CD4-positive, CD25-positive, alpha-beta regulatory T cell (primary cell): ENCODE measurements at places on chromosomes 5 and 9.

GRCh38 chr5:115354246-115354645 is 57.8 kb upstream of the CCDC112 start:
- DNase-seq: no peak

DNA sequence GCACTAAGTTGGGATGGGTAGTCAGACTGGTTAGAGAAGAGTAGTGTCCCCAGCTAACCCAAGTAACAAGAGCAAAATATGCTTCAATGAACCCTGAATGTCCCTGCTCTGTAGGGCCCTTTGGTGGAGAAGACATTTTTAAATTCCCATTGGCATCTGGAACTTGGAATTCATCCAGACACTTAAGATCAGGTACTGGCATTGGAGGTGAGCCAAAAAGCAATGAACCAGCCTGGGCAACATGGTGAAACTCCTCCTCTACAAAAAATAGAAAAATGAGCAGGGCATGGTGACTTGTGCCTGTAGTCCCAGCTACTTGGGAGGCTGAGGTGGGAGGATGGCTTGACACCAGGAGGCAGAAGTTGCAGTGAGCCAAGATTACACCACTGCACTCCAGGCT is 58.9 kb upstream of the ZNF618 start:
- no peak for DNase-seq

GRCh38 chr5:74616236-74617146 is 24.0 kb downstream of the ENC1 start:
- no peak for DNase-seq

GRCh38 chr5:75192264-75192663 is 44.4 kb downstream of the ANKRD31 start:
- DNase-seq: no peak

DNA sequence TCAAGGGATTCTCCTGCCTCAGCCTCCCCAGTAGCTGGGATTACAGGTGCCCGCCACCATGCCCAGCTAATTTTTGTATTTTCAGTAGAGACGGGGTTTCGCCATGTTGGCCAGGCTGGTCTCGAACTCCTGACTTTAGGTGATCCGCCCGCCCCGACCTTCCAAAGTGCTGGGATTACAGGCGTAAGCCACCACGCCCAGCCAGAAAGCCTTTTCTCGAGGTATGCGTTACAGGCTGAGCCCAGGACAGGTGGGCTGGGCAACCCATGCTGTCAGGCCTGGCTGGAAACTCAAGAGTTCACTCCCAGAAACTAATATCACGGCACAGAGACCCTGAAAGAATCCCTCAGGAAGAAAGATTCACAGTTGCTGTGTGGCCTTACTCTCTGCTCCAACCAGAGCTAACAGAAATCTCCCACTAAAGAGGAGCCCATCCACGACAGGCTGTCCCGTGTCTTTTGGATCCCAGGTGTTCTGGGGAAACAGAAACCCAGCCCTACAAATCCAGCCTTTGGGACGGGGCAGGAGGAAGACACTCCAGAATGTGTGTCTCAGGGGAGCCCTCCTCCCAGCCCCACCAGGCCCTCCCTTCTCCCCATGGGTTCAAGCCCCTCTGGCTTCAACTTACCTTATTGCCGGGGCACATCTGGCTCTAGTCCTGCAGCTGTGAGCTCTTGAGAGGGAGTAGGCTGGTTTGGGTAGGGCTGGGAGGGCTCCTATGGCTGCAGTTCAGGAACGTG is 400 bp downstream of the TIFAB start:
- DNase-seq: no peak

DNA sequence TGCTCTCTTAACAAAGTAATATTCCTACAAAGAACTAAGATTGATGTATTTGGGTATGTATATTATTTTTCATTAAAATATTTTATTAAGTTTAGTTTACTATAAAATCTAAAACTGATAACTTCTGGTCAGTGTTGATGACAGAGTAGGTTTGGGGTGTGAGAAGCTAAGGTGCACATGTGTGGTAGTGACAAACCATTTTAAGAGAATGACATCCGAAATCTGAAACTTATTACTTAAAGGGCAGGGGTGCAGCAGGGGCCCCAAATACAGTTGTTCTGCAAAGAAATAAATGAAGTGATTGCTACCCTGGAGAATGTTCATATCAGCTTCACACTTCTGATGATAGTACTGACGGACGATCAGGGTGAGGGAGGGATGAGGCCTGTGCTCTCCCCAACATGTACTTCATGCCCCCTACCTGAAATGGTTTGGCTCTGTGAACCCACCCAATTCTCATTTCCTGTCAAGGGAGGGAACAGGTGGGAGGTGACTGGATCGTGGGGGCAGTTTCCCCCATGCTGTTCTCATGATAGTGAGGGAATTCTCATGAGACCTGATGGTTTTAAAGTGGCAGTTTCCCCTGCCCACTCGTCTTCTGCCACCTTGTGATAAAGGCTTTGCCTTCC is 125.3 kb upstream of the RFX3 start:
- no peak for DNase-seq

DNA sequence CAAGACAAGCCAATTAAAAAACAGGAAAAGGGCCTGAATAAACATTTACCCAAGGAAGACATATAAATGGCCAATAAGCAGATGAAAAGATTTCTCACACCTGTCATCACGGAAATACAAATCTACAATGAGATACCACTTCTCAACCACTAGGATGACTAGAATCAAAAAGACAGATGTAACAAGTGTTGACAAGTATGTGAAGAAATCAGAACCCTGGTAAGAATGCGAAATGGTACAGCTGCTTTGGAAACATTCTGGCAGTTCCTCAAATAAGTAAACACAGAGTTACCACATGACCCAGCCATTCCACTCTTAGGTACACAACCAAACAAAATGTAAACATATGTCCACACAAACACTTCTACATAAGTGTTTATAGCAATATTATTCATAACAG is 32.5 kb downstream of the LEAP2 start:
- DNase-seq: no peak

DNA sequence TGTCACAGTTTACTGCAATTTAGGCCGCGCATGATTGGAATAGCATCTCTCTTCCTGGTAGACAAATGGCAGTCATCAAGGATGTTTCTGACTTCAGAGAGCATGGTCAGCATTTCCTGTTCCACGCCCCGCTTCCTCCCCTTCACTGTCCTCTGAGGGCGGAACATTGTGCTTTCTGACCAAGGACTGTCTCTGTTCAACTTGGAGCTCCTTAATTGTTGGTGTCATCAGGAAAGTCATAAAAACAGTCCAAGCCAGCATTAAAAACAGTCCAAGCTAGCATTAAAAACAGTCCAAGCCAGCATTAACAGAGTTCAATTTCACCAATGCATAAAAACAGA is 301.3 kb upstream of the IRX4 start:
- no peak for DNase-seq

- DNase-seq: no peak
These were observed 24.3 kb downstream of the BOD1 start for GRCh38 chr5:173592050-173592669.

DNA sequence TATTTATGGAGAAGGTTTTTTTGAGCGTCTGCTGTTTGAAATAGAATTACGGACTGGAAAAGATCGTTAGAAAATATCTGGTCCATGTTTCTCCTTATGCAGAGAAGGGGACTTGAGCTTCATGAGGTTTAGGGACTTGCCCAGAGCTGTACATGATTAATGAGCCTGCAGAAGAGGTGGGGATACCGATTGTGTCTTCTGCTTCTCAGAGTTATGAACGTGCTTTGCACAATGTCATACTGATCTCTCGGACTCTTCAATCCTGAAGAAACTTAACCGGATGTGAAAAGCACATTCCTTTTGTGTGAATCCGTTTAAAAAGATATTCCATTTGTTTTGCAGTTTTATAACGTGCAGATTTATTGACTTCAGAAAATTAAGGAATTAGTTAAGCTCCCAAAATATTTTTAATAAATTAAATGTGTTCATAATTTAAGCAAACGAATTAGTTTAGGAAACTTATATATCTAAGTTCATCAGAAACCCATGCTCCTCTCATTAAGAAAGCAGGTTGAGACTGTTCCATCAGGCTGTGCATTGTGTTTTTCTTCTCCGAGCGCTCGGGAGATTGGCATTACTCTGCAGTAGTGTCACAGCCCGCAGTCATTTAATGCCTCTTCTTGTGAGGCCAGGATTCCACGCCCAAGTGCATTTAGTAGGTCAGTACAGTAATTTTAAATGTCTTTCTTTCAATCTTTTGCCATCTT is 40.8 kb upstream of the MEF2C start:
- no peak for DNase-seq

- no peak for DNase-seq
These were observed 72.6 kb downstream of the ENTREP1 start for GRCh38 chr9:69397384-69398214.

GRCh38 chr9:123036893-123037545 is 3.6 kb downstream of the GPR21 start:
- no peak for DNase-seq

- DNase-seq: no peak
These were observed 135.9 kb downstream of the ZSWIM6 start for GRCh38 chr5:61467766-61468482.

- no peak for DNase-seq
These were observed 455.3 kb upstream of the PTGER4 start for GRCh38 chr5:40224421-40224820.

GRCh38 chr9:129250786-129251185 is 72.7 kb upstream of the IER5L start:
- DNase-seq: no peak

GRCh38 chr5:136058039-136058971 is 29.5 kb downstream of the TGFBI start:
- DNase-seq: no peak

GRCh38 chr5:154197801-154198491 is 7.4 kb downstream of the GALNT10 start:
- peak; percentile 14 for DNase-seq

DNA sequence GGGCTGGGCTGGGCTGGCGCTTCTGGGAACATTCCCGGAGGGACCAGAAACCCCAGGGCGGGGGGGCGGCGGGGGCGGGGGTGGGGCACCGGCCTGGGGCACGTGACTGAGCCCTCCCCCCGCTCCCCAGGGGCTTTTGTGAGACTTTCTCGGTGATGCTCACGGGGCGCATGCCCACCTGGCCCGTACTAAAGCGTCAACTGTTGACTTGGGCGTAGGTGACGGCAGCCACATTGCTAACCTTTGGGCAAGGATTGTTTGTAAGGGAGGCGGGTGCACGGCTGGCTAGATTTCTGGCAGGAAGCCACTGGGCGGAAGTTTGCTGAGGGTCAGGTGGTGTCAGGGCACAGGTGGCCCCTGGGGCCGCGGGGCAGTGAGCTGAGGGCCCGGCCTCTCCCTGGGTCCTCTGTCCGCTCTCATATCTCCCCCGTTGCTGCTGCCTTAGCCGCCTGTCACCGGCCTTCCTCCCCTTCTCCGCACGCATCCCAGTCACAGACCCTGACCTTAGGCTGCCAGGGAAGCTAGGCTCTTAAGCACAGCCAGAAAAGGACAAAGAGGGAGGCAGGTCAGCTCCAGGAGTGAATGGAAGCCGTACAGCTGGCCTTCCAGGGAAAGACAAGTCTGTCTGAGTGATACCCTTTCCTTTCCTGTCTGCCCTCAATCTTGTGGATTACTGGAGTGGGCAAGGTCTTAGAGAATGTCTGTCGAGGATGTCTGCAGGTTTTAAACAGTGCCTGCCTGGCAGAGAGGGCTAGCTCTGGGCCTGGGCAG is 812 bp downstream of the CACFD1 start:
- DNase-seq: no peak

DNA sequence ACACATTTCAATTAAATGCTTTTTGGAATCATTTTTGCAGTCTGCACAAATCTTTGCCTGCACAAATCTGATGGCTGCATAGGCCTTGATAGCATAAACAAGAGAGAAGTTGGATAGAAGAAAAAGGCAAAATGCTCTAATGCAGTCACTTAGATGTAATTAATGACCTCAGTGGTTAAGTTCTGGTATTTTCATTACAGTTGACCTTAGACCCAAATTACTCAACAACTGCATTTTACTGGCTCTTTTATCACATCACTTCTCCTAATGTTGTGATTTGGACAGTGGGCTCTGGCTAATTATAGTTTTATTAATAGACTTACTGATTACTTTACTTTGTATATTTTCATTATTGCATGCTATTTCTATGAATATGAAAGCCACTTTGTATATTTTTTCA is 34.3 kb downstream of the NTRK2 start:
- no peak for DNase-seq

- DNase-seq: no peak
These were observed 339.5 kb upstream of the ZNF608 start for GRCh38 chr5:125085797-125086505.

DNA sequence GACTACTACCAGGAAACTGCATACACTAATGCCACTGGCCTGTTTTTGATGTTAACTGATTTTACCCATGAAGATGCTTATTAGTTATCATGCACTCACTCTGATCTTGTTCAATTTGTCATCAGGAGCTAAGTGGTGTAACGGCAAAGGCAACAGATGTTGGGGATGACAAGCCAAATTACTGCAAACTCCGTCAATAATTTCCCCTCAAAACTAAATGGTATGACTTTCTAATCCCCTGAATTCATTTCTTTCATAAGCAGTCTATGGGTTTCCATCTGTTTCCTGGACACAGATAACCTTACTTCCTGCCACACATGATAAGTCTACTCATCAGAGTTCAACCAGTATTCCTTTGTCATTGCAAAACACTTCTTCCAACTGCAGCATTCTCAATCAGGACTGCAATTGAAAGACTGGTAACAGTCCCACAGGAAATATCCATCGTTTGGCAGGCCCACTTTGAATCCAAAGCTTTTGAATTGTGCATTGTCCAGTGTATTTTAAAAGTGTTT is 96.2 kb upstream of the SMC2 start:
- DNase-seq: no peak

- no peak for DNase-seq
These were observed 53.8 kb downstream of the MFAP3 start for GRCh38 chr5:154092356-154093141.

- DNase-seq: no peak
These were observed 5.1 kb upstream of the PHYKPL start for GRCh38 chr5:178237431-178238312.

GRCh38 chr5:983238-983524 is 25.4 kb upstream of the NKD2 start:
- DNase-seq: no peak

GRCh38 chr5:180825768-180826525 is 23.3 kb upstream of the MGAT1 start:
- DNase-seq: no peak

DNA sequence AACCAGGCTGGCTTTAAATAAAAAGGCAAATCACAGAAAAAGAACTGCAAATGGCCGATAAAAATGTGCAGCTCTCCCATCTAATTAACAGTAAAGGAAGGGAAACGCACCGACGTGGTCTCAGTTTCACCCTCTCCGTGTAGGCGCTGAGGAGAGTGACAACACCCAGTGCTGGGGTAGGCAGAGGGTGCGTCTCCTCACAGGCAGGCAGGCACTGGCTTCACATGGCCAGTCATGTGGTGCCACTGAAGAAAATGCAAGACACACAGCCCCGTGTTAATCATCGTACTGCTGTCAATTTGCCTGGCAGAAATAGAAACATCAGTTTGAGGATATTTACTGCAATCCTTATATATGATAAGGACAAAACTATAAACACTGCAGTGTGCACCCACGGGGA is 178.4 kb downstream of the FANCC start:
- DNase-seq: no peak

GRCh38 chr5:160382346-160382745 is 11.9 kb upstream of the C1QTNF2 start:
- DNase-seq: no peak
